RWPE2 (cell line): ENCODE measurements at places on chromosomes 2 and 18.
A peak's percentile ranks its signal among the peaks of the same experiment; 100 is the strongest.

- H3K27ac ChIP-seq: no peak overlapping the region
- H3K4me3 ChIP-seq: no peak overlapping the region
- no peak for DNase-seq
- H3K27me3 ChIP-seq: no peaks in the 10 kb centered on the region
These were observed 168.3 kb downstream of the MAP2 start for GRCh38 chr2:209592106-209592505.

- H3K36me3 ChIP-seq: no peaks in the 10 kb centered on the region
- no peaks in the 10 kb centered on the region for H3K4me1 ChIP-seq
- no peak for DNase-seq
- H3K4me3 ChIP-seq: no peak overlapping the region
- no peaks in the 10 kb centered on the region for H3K27me3 ChIP-seq
These were observed 56.8 kb upstream of the ST3GAL5 start for GRCh38 chr2:85945586-85945985.

GRCh38 chr18:36543991-36544725 is 246.6 kb downstream of the FHOD3 start:
- H3K27me3 ChIP-seq: no peaks in the 10 kb centered on the region
- peak; percentile 71 for DNase-seq
- H3K4me1 ChIP-seq: peaks cover 10% of the 10 kb centered on the region
- H3K27ac ChIP-seq: peak overlapping the region; percentile 6
- H3K4me3 ChIP-seq: no peak overlapping the region
- no peaks in the 10 kb centered on the region for H3K36me3 ChIP-seq

- no peak overlapping the region for H3K27ac ChIP-seq
- H3K36me3 ChIP-seq: no peaks in the 10 kb centered on the region
- H3K27me3 ChIP-seq: no peaks in the 10 kb centered on the region
- peaks cover 10% of the 10 kb centered on the region for H3K4me1 ChIP-seq
- no peak for DNase-seq
- H3K4me3 ChIP-seq: no peak overlapping the region
These were observed 252.8 kb upstream of the NETO1 start for GRCh38 chr18:73120626-73121025.

DNA sequence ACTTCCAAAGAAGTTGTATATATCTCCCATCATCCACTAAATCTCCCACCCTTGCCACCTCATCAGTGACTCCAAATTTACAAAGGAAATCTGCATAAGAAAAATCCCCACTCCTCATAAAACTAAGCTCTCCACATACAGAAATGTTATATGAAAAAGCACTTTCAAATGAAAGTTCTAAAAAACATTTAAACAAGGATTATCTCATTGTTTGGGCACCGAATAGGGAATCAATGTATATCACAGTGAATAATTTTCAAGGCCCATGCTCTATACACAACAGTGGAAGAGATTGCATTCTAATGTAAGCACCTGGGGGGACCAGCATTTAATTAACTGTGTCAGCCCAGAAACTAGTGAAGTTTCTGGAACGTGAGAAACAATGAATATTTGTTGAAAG is 70.1 kb downstream of the OSR1 start:
- no peak for DNase-seq
- H3K4me3 ChIP-seq: no peak overlapping the region
- H3K27ac ChIP-seq: no peak overlapping the region
- no peaks in the 10 kb centered on the region for H3K36me3 ChIP-seq

DNA sequence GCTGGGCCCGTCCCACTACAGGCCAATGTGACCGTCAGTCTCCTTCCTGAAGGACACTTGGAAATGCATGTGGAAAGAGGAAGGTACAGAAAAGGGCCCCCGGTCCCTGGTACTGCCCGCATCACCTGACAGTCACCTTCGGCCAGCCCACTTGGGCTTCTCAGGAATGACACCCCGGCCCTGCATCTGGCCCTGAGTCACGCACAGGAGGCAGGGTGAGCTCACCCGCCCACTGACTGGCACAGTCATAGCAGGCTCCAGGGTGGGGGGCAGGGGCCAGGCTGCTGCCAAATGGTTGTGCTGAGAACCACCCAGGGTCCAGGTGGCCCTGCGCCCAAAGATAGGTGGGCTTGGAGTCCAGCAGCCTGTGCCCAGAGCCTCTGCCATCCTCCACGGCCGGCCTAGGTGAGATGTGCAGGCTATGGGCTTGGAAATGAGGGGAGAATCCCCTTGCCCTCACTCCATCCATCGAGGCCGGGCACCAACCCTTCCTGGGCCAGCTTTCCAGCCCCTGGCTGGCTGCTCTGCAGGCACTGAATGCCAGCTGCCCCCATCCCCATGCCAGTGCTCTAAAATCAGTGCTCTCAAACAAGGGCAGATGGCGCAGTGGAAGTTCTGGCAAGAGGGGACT is 14.1 kb downstream of the EMX1 start:
- no peak overlapping the region for H3K4me3 ChIP-seq
- no peaks in the 10 kb centered on the region for H3K36me3 ChIP-seq
- H3K27ac ChIP-seq: no peak overlapping the region
- H3K4me1 ChIP-seq: peaks cover 5% of the 10 kb centered on the region

- H3K4me1 ChIP-seq: peaks cover 21% of the 10 kb centered on the region
- H3K36me3 ChIP-seq: no peaks in the 10 kb centered on the region
- H3K27me3 ChIP-seq: no peaks in the 10 kb centered on the region
These were observed 552.4 kb upstream of the CDH2 start for GRCh38 chr18:28729321-28729720.

DNA sequence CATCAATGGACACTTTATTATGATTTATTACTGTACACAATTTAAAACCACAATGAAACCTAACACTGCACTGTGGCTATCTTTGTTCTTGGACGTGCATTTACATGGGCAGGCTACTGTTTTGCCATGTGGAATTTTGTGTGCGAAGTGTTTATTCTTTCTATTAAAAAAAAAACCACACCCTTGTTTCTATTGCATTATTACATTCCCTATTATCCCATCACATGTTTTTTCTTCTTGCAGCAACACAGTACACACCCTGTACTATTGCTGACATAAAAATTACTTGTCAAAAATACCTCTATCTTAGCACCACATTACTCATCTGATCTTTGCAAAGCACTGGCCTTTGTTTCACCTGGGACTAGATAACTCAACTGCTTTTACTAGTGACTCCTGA is 1.5 kb downstream of the RNF152 start:
- no peak overlapping the region for H3K4me3 ChIP-seq
- no peaks in the 10 kb centered on the region; the same call in 1 of the 2 replicates for H3K36me3 ChIP-seq
- no peaks in the 10 kb centered on the region for H3K27me3 ChIP-seq

- no peaks in the 10 kb centered on the region for H3K27me3 ChIP-seq
- no peaks in the 10 kb centered on the region for H3K36me3 ChIP-seq
- DNase-seq: no peak
- H3K4me1 ChIP-seq: peaks cover 4% of the 10 kb centered on the region
- H3K4me3 ChIP-seq: no peak overlapping the region
These were observed 132.3 kb upstream of the TFPI start for GRCh38 chr2:187686416-187687024.

GRCh38 chr2:227674485-227674884 is 7.9 kb downstream of the SCYGR5 start:
- no peak overlapping the region for H3K4me3 ChIP-seq
- no peaks in the 10 kb centered on the region for H3K36me3 ChIP-seq
- H3K27me3 ChIP-seq: no peaks in the 10 kb centered on the region
- no peak overlapping the region for H3K27ac ChIP-seq

DNA sequence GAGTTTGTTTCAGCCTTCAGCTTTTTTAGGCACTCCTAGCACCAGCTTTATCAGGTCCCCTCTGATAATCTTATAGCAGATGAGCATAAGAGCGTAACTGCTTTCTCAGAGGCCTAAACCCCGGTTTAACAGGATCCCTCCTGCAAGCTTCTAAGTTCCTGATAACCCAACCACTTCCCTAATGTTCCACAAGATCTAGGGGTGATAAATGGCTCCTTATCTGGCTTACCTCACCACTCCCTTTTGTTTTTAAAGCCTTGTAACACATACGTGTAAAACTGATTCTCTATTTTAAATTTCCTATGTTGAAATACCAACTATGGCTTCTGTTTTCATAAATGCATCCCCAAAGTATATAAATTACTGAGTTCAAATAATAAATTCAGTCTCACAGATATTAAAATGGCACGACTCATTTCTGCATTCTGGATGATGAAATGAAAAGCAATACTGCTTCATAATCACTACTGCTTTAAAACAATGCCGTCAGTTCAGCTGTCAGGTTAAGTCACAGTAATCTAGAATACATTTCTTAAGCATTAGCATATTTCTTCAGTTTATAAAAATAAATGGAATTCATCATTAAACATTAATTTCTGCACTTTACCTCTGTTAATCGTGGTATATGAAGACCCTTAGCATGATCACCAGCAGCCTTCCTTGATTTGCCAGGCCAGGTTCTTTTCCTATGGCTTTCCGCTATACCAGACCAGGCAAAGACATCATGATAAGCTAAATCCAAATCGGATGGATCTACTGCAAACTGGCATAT is 126.3 kb downstream of the C2orf74 start:
- peaks cover 68% of the 10 kb centered on the region for H3K36me3 ChIP-seq
- H3K4me3 ChIP-seq: no peak overlapping the region
- H3K27me3 ChIP-seq: no peaks in the 10 kb centered on the region

DNA sequence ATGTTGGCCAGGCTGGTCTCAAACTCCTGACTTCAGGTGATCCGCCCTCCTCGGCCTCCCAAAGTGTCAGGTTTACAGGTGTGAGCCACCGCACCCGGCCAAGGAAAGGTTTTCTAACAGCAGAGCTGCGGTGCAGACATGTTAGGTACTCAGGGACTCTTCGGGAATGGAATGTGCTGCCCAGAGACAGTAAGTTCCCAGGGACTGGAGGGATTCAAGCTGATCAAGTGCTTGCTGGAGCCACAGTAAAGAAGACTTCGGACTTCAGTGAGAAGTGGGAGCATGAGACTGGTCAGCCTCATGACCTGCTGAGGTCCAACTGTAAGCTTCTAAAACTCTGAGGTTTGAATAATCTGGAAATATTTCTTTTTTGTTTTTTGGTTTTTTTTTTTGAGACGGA is 7.8 kb upstream of the DES start:
- H3K27me3 ChIP-seq: no peaks in the 10 kb centered on the region
- no peaks in the 10 kb centered on the region for H3K36me3 ChIP-seq
- H3K4me3 ChIP-seq: no peak overlapping the region
- H3K27ac ChIP-seq: no peak overlapping the region
- no peaks in the 10 kb centered on the region for H3K4me1 ChIP-seq

DNA sequence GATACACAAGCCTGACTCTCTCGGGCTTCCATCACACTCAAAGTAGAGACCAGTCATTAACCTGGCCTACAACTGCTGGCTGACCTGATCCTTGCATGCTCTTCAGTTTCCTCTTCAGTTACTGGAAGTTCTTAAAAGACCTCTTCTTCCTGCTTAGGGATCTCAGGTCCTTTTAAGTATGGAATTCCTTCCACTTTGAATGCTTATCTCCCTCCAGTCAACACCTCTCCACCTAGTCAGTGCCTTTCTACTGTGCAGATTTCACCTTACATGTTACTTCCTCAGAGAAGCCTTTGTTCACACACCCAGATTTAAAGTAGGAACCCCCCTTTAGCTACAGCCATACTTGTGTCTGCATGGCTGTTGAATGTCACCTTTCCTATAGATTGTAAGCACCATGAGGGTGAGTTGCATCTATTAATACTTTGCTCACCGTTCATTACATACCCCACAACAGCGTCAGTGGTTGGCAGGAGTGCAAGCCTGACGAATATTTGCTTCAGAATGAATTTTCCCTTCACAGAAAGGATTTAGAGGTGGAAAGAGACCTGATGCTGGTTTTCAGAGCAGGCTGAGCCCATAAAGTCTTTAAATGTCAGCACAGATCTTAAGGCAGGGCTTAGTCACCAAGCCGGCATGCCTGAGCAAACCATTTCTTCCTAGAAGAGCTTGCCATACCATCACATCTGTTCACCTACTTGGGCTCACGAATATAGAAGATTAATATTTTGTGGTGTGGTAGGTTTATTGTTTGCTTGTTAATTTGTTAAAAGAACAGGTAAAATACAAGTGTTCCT is 90.1 kb downstream of the ACVR1 start:
- no peaks in the 10 kb centered on the region for H3K27me3 ChIP-seq
- H3K36me3 ChIP-seq: peaks cover 4% of the 10 kb centered on the region; the same call in 1 of the 2 replicates
- no peak overlapping the region for H3K27ac ChIP-seq

DNA sequence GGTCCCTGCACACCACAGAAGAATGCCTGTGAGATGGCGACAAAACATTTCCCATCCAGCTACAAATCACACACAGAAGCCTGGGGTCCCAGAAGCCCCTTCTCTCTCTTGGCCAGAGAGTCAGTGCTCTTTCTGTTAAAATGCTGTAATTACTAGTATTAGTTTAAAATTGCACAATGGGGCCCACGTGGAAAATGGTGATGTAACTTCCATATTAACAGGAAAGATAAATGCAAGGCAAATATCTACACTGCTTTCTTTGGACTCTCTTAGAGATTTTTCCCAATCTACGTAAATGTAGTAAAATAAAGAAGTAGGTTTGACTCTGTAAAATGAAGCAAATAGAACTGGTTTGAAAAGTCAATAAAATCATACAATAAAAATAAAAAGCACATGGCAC is 113.9 kb upstream of the TFCP2L1 start:
- no peak overlapping the region for H3K4me3 ChIP-seq
- H3K4me1 ChIP-seq: no peaks in the 10 kb centered on the region
- H3K27me3 ChIP-seq: no peaks in the 10 kb centered on the region
- no peak for DNase-seq

- H3K4me3 ChIP-seq: no peak overlapping the region
- H3K4me1 ChIP-seq: peaks cover 24% of the 10 kb centered on the region
- no peaks in the 10 kb centered on the region for H3K27me3 ChIP-seq
- no peak for DNase-seq
These were observed 87.1 kb downstream of the HS1BP3 start for GRCh38 chr2:20563833-20564232.

DNA sequence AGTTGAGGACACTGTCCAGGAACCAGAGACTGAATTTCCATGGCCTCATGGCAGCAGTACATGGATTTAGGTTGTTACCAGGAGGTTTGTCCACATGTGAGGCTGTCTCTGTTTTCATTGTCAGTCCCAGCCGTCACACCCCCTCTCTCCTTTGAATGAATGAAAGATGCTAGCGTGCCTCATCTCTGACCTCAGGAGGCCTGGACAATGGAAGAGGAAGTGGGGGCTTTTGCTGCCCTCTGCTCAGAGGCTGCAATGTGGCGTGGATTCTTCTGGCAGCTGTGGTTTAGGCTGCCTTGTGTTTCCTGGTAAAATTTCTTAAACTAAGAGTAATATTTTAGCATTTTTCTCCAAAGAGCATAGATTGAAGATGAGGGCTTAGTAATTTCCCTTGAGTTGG is 47.5 kb downstream of the RAB31 start:
- no peak overlapping the region for H3K27ac ChIP-seq
- H3K27me3 ChIP-seq: no peaks in the 10 kb centered on the region
- no peak overlapping the region for H3K4me3 ChIP-seq
- no peak for DNase-seq

DNA sequence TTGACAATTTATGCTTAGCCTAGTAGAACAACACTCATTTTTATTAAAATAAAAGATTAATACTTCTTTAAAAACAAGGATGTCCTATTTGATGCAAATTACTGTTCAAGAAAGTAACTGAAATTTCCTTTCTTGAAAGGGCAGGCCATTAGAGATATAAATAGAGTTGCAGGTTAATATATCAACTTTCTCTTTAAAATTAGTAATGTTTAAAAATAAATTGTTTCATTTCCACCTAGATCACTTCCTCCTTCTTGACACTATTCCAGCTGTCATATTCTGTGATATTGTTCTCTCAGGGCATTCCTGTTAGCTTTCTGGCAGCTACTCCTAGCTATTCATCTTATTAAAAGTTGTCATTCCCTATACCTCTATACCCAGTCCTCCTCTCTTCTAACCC is 357.9 kb upstream of the NRP2 start:
- no peak overlapping the region for H3K4me3 ChIP-seq
- no peak for DNase-seq
- H3K36me3 ChIP-seq: no peaks in the 10 kb centered on the region
- H3K4me1 ChIP-seq: no peaks in the 10 kb centered on the region
- H3K27me3 ChIP-seq: no peaks in the 10 kb centered on the region
- no peak overlapping the region for H3K27ac ChIP-seq
